ENCODE measurements at places on chromosomes 1 and 21.

DNA sequence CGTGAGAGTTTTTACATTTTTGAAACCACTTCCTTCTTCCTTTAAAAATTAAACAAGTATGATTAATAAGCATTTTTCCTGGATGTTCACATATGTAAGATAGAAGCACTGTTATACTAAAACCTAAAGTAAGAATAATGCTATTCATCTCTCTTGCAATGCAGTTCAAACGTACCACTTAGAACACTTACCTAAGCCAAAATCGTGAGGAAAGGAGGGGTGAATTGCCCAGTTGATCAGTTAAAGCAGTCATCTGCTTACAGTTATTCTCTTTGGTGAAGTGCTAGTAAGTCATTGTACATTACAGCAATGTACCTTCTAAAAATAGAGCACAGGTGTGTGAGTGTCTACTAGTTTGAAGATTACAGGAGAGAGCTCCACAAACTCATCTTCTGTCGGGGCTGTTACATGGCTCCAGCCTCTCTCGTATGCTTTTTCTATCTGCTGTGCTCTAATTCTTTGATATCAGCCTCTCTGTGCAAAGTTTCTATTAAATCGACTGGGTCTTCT, 3.4 kb downstream of the NCAM2 start:
- DNase-seq: no peak

- no peak for DNase-seq
These were observed 6.1 kb downstream of the PRDM15 start for GRCh38 chr21:41873005-41873404.

GRCh38 chr1:214199585-214199984, 81.4 kb upstream of the SMYD2 start:
- DNase-seq: no peak

GRCh38 chr1:156444407-156445001, 56.1 kb downstream of the MEF2D start:
- no peak for DNase-seq

DNA sequence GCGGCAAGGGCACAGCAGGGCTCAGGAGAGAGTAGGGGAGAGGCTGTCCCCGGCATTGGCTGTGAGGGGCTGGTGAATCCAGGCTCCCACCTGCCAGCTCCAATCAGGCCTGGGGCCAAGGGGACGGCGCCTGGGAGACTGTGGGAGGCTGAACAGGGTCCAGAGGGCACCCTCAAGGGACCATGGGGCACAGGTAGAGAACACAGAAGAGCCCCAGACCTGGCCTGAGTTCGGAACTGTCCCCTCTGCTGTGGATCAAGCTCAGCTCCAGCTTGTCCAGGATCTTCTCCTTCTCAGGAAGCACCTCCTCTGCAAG, 67.0 kb downstream of the KCNAB2 start:
- no peak for DNase-seq

DNA sequence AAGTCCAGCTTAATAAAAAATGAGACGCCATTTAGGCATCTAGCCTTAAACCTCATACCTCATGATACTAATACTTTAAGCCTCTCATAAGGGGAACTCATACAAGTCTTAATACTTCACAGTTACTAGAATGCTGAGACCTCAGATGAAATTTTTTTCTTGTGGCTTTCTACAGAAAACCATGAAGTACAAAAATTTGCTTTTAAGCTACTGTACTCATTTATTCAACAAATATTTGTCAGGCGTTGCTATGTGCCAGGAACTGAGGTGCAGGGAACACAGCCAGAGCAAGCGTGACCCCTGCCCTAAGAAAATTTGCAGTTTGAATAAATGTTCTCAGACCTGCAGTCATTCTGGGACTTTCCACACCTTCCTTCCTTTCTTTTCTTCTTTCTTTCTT, 150.6 kb downstream of the MRPL39 start:
- DNase-seq: no peak

GRCh38 chr1:226107471-226108460, 45.2 kb downstream of the H3-3A start:
- no peak for DNase-seq

DNA sequence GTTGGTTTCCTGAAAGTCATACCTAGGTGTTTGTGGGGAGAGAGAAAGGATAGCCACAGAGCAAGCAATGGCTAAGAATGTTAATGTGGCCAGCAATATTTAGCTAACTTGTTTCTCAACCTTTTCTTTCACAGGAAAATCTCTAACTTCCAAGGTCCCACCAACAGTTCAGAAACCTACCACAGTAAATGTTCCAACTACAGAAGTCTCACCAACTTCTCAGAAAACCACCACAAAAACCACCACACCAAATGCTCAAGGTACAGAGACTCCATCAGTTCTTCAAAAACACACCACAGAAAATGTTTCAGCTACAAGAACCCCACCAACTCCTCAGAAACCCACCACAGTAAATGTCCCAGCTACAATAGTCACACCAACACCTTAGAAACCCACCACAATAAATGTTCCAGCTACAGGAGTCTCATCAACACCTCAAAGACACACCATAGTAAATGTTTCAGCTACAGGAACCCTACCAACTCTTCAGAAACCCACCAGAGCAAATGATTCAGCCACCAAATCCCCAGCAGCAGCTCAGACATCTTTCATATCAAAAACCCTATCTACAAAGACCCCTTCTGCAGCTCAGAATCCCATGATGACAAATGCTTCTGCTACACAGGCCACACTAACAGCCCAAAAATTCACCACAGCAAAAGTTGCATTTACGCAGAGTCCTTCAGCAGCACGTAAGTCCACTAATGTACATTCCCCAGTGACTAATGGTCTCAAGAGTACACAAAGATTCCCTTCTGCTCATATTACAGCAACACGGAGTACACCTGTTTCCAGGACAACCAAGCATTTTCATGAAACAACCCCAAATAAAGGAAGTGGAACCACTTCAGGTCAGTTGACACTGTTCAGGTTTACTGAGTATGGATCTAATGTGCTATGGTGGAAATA, 15.3 kb downstream of the CD55 start:
- DNase-seq: no peak

GRCh38 chr1:31658721-31659120, 14.0 kb upstream of the PEF1 start:
- no peak for DNase-seq

GRCh38 chr1:41977326-41977725, 58.6 kb upstream of the HIVEP3 start:
- no peak for DNase-seq

DNA sequence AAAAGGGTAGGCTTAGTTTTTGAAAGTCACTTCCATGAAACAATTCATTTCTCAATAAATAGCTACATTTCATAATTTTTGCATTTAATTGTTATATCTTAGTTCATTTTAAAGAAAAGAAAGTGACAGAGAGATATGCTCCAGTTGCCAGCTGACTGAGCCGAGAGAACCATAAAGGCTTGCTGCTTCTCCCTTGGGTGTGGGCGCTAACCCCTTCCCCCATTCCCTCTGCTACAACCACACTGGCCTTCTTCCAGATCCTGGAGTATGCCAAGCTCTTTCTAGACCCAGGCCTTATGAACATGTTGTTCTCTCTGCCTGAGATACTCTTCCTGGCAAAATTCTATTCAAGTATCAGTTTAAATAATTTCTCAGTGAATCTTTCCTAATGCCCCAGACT, 12.3 kb downstream of the SORT1 start:
- peak; percentile 73 for DNase-seq

DNA sequence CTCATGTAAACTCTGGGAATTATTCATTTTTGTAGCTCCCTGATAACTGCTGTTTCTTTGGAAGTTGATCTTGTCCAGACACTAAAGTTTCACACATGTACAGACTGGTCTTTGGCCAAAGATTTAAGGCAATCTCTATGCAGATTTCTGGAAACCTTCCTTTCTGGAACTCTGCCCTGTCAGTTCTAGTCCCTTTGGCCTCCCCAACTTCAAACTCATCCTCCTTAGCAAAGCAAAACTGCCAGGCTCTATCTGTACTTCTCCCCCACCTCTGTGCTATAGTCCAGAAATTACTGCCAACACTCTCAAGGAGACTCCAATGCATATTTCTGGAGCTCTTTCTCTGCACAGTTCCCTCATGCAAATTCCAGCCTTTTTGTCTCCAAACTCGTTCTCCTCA, 36.5 kb downstream of the C1orf198 start:
- DNase-seq: no peak

- no peak for DNase-seq
These were observed 27.4 kb downstream of the PRKACB start for GRCh38 chr1:84171481-84171880.

- no peak for DNase-seq
These were observed 37.6 kb downstream of the MTARC1 start for GRCh38 chr1:220824031-220824989.

DNA sequence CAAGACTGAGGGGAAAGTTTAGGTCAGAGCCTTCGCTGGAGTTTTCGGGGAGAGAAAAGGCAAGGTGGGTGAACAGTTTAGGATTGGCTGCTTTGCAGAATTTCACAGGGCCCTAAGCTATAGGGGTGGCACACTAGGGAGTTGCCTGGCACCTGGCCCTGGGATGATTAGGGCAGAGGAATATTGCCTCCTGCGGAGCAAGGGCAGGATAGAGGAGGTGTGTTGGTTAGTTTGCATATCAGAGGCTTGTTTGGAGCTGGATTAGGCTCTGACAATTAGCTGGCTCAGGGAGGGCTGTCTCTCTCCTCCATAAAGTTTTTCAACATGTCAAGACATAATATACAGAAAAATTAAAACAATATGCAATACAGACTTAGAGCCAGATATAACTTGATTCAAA, 436.4 kb downstream of the DISC1 start:
- no peak for DNase-seq

DNA sequence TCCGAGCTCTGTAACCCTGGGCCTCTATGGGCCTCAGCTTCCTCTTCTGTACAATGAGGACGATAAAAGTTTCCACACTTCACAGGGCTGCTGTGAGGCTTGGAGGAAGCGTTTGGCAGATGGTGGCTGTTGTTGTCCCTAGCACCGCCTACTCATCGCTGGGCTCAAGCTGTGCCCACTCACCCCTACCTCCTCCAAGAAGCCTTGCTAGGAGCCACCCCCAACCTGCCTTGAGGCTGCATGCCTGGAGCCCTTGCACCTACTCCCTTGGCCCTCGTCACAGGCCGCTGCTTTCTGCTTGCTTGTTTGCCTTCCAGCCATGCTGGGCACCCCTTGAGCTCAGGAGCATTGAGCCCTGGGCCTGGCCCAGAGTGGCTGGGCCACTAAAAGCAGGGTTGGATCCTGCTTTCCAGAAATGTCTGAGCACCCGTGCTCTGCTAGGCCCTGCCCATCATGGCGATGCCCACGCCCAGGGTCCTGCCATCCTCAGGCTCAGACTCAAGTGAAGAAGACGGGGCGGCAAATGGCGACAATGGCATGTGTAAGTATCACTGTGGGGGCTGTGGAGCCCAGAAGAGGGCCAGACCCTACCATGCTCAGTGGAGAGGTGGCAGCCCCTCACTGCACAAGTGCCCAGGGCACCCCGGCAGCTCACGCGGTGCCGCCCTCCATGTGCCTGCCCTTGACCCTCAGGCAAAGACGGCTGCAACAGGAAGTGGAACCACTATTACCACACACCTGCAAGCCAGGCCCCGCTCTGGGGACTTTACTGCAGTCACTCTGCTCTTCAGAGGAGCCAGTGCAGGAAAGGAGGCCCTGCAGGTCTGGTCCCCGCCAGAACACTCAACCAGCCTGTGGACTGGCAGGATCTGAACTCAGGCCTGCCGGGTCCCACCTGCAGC, 9.5 kb downstream of the SH3BGRL3 start:
- DNase-seq: peak; percentile 45

DNA sequence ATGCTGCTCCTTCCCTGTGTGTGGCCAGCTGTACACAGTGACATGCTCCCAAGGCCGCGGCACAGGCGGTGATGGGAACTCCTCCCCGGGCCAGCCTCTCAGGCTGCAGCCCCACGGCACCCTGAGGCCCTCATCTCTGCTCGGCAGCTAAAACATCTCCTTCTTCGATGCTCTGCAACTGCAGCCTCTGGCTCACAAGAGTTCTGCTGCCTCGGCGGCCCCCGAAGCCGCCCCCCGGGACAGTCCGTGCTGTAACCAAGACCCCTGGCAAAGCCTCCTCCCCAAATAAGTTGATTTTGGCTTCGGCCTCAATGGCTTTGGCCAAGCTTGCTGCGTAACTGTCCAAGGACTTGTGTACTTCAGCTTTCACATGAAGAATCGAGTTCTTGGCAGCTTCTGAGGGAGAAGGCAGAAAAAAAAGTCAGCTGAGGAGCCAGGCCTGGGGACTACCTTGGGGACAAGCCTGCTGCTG, 51.3 kb downstream of the GPR161 start:
- DNase-seq: peak; percentile 35

DNA sequence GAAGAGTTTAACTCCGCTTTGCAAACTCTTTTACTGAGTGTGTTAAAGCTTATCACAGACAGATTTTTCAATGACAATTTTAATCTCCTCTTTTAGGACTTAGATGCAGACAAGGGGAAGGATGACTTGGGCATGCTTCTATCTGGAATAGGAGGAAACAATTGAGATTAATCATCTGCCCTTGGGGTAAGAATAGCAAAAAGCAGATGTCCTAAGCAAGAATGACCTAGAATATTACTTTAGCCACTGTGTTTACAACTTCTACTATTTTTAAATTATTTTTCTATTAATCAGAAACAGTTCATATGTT, 569.0 kb upstream of the ADGRL2 start:
- DNase-seq: no peak

- DNase-seq: no peak
These were observed 778.1 kb upstream of the TMPRSS15 start for GRCh38 chr21:19181604-19182140.

DNA sequence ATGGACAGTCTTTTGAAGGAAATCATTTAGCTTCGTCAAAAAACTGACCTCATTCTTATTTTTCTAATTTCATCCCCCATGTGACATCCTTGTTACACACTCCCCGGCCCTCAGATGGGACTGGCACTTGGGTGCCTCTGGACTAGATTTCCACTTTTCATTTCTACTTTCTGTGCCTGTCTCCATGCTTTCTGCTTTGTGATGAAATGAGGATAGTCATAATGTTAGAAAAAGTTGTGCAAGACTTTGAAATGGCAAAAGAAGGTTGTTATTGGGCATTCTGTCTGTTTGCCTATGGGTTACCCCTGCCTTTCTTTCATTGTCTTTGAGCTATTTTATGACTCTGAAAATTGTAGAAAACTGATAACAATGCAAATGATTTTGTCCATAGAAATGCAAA, 54.9 kb downstream of the MDM4 start:
- DNase-seq: no peak
